ENCODE measurements at places on chromosomes 3 and 15. TPM values are rescaled to one million over a fixed set of nuclear protein-coding genes. Genes with fewer than 3 reads are reported as not detected.
A peak's percentile ranks its signal among the peaks of the same experiment; 100 is the strongest.

MASP1 gene
- 0.34 TPM for total RNA-seq

DNA sequence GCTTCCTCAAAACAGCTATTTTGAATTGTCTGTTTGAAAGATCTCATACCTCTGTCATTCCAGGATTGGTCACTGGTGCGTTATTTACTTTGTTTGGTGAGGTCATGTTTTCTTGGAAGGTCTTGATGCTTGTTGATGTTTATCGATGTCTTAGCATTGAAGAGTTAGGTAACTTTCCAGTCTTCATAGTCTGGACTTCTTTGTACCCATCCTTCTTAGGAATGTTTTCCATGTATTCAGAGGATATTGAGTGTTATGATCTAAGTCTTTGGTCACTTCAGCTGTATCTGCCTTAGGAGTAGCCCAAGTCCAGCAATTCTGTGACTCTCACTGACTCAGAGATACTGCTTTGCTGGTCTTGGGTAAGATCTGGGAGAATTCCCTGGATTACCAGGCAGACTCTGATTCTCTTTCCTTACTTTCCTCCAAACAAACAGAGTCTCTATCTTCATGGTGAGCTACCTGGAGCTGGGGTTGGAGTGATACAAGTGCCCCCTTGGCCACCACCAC, 398.6 kb downstream of the ZIC4 start:
- DNase-seq: no peak

GRCh38 chr3:197577366-197578074, 21.8 kb upstream of the BDH1 start:
- no peak for DNase-seq

DNA sequence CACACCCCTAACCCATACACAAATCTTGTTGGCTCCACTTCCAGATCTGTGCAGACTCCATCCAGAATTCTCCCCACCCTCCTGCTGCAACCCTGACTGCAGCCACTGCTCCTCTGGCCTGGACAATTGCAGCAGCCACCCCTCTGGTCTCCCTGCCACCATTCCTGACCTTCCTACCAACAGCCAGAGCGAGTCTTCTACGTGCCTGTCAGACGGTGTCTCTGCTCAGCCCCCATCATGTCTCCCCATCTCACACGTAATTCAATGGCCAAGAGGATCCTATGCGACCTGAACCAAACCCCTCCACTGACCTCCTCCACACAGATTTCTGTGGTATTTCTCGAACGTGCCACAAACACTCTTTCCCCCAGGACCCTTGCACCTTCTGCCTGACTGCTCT, 103.3 kb downstream of the TPRA1 start:
- no peak for DNase-seq

DNA sequence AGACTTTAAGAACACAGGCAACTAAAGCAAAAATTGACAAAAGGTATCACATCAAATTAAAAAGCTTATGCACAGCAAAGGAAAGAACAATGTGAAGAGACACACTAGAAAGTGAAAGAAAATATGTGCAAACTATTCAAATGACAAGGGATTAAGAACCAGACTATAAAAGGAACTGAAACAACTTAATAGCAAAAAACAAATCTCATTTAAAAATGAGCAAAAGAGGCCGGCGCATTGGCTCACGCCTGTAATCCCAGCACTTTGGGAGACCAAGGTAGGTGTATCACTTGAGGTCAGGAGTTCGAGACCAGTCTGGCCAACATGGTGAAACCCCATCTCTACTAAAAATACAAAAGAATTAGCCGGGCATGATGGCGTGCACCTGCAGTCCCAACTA, 14.4 kb downstream of the NGLY1 start:
- DNase-seq: no peak

GRCh38 chr3:4741404-4742307, 237.6 kb upstream of the BHLHE40 start:
- peak; percentile 64 for DNase-seq

- DNase-seq: no peak
These were observed 190.0 kb downstream of the CACNA2D3 start for GRCh38 chr3:54312156-54312899.

DNA sequence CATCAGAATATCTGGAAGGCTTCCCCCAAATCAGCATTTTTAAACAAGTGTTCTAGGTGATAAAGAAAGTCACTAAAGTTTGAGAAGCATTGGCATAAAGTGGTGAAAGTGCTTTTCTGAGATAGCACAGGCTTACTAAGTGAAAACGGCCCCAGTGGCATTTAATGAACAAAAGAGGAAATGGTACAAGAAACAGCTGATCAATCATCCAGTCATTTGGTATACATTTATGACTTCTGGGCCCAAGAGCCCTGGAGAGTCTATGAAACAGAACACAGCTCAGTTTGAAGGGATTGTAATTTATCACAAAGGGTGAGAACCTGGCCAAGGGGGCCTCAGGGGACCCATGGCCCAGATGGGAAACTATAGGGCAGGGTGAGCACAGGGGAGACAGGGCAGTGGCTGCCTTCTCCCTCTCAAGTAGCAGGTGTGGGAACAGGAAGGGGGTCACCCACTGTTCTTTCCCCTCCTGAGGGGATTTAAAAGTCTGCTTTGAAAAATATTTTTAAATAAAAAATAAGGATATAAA, 265.5 kb upstream of the ROPN1 start:
- DNase-seq: no peak

GRCh38 chr3:161555320-161555719, 58.7 kb downstream of the OTOL1 start:
- DNase-seq: no peak

DNA sequence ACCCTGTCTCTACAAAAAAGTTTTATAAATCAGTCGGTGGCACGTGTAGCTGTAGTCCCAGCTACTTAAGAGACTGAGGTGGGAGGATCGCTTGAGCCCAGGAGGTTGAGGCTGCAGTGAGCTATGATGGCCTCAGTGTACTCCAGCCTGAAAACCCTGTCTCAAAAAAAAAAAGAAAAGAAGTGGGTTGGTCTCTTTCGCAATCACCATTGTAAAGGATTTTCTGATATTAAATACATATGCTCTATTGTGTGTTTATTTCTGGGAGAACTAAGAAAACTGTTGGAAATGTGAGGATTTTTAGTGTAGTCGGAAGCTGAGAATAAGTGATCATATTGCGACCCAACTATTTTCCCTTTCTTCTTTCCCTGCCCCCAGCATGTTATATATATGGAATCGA, 7.5 kb downstream of the ZNF710 start:
- no peak for DNase-seq
